ENCODE measurements at places on chromosomes 4 and X.
A peak's percentile ranks its signal among the peaks of the same experiment; 100 is the strongest.

DNA sequence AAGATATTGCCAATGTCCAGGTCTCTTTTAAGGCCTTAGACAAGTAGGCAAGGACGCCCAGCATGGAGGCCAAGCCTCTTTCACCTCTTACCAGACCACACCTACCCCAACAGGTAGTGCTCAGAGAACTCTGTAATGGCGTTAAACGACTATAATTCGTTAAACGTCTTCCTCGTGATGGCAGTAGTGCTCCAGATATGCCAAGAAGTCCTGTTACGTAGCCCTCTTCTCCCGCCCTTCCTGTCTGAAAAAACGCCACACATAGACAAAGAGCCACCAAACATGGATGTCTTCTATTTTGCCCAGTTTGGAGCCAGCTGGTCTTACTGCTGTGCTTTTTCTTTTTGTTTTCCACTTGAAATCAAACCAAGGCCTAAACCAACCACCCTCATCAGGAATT is 190.7 kb downstream of the OR13H1 start:
- DNase-seq = no peak

DNA sequence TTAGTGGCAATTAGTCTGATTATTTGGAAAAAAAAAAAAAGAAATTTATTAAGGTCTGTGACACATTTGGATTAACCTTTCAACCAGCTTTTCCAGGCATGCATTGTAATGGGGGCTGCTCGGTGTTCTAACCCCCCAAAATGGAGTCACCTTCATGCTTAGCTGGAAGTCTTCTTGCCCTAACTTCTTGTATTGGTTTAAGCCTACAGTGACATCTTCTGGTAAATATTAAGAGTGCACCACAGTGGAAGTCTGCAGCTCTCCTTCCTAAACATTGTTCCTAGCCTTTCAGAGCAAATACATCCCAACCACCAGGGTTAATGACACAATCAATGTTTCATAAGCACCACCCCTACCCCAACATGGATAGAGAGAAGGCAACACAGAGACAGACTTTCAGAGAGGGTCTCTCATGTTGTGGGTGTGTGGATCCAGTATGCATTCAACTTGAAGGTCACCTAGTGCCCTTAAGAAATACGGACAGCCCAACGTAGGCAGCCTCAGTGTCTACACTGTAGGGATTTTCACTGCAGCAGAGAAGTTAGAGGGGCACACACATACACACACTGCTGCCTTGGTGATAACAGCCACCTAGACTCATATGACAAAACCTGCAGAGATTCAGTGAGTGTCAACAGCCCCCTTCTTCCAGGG is 142.9 kb upstream of the MBNL3 start:
- DNase-seq = no peak

DNA sequence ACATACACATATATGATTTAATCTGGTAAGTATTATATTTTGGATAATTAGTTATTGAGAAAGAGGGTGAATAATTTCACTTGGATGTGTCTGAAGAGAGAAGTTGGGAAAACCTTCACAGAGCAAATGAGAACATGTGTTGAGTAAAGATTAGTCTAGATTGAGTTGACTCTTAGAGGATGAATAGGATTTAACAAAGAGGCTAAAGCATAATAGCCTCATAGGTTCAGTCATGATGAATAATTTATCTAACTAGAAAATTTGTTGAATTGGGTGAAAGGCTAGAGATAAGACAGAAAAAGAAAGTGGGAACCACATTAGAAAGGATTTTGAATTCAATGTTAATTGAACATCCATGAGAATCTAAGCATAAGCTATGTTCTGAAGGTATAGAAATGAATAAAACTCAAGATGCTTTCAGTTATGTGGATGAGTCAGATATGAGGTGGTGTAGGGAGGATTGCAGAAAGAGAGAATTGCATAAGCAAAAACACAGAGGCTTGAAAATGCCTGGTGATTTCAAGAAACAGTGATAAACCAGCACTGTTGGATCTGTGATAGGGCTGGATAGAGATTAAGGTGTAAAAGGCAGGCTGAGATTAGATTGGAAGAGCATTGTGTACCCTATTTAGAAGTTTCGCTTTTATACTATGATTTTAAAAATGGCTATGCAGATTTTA is 207.6 kb upstream of the NR3C2 start:
- DNase-seq = no peak

DNA sequence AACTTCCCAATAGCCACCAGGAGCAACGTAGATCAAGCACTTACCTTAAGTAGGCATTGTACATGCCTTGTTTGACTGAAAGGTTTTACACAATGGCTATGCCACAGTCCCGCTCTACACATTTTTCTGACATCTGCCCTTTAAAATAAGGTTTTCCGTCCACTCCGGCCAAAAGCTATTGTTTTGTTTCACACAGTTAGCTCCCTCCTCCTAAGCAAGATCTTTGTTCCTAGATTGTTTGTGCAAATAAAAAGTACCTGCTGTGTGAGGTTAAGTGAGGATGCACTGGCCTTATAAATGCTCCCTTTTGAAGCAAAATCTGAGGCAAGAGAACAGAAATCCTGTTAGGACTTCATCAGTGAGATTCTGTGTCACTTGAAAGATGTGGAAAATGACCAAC is 11.8 kb downstream of the SCD5 start:
- no peak for DNase-seq

GRCh38 chr4:61520166-61520565 is 320.0 kb downstream of the ADGRL3 start:
- no peak for DNase-seq

DNA sequence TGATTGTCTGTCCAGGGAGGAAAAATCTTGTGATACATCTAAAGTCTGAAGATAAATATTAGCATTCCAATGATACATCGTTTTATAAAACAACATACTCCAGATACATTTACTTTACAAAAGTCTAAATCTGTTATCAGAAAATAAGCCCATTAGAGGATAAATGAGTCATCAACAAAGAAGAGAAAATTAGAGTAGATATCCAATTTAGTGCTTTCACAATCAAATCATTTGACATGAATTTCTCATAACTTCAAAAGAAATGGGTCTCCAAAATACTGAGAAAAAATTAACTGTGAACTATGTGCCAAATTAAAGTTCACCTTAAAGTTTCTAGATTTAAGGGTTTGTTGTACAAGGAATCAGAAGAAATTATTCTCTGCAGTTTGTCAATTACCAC is 213.8 kb downstream of the ANK2 start:
- no peak for DNase-seq

- DNase-seq = no peak
Observed at GRCh38 chr4:99617374-99617773, 40.3 kb downstream of the C4orf54 start.

DNA sequence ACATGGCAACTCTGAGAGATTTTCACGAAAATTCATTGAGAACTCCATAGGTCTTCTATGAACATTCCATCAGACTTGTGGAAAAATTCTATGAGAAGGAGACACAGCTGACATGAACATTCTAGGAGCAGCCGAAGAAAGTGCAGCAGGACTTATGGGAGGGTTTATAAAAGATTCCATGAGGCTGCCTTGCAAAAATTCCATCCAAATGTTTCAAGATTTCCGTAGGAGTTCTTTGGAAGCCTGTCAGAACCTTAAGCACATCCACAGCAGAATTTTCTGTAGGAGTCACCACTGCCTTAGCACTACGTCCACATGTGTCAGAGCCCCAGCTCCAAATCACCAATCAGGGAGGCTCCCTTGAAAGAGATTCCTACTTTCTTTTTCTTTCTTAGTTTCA is 67.0 kb upstream of the MSX1 start:
- DNase-seq = no peak

GRCh38 chr4:108139089-108139488 is 29.6 kb downstream of the LEF1 start:
- DNase-seq = no peak

GRCh38 chr4:1200425-1201035 is 28.1 kb upstream of the SPON2 start:
- DNase-seq = no peak

DNA sequence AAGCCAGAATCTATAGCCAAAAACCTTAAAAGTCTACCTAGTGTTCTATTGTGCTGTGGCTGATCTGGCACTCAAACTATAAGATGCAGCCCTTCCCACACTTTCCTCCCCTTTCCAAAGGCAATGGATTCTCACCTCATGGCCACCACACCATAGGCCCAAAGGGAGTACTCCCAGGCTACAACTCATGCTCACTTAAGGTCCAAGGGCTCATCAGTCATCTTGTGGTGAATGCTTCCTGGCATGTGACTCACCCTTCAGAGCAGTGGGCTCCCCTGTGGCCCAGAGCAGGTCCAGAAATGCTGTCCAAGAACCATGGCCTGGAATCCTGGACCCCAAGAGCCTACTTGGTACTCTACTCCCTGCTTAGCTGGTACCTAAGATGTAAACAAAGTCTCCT is 181.0 kb downstream of the CHRDL1 start:
- no peak for DNase-seq

DNA sequence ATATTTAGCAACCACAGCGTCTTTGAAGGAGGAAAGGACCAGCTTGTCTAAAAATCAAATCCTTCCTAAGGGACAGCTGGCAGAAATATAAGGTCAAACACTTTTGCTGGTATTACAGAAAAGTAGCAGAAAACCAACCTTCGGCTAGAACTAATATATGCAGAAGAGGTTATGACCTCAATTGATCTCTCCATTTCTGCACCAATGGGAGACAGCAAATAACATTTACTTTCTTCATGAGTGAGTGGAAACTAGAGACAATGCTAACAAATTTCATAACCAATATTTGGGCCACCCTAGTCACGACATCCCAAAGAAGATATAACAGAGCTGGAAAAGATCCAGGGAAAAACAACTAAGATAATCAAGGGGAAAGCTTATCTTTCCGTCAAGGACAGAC is 247.0 kb upstream of the FTHL17 start:
- DNase-seq = no peak

GRCh38 chr4:156870131-156870530 is 101.5 kb downstream of the PDGFC start:
- DNase-seq = no peak

GRCh38 chrX:20906571-20906970 is 467.6 kb upstream of the CNKSR2 start:
- DNase-seq = no peak

- DNase-seq = no peak
Observed at GRCh38 chrX:111244235-111244750, 26.0 kb downstream of the CAPN6 start.

GRCh38 chrX:47218920-47219815 is 687 bp downstream of the CDK16 start:
- peak; percentile 11 for DNase-seq

GRCh38 chrX:136954930-136955329 is 74.4 kb upstream of the RBMX start:
- DNase-seq = no peak

GRCh38 chr4:6988016-6988715 is 55.0 kb upstream of the TADA2B start:
- DNase-seq = no peak

DNA sequence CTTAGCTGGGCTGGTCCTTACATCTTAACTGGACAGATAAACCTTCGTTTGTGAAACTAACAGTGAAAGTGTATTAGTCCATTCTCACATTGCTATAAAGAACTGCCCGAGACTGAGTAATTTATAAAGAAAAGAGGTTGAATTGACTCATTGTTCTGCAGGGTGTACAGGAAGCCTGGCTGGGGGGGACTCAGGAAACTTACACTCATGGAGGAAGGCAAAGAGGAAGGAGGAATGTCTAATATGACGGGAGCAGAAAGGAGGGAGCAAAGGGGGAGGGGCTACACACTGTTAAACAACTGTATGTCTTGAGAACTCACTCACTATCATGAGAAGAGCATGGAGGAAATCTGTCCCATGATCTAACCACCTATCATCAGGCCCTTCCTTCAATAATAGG is 1566.5 kb upstream of the PCDH7 start:
- DNase-seq = no peak

DNA sequence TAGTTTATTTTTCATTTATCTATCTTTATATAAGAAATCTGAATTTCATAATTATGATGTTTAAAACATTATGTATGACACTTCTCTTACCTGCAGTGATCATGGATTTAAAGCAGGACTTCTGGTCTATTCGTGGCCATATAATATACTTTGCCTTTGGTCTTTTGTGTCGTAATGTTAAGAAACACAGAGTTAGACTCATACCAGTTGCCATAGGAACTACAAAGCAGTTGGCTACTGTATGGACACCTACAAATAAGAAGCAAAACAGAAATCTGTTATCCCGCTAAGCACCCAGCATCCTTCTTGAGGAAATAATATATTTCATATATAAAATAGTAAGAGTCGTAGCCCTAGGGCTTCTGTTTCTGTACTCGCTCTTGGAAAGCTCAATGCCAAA is 4.3 kb downstream of the SEPSECS start:
- no peak for DNase-seq

DNA sequence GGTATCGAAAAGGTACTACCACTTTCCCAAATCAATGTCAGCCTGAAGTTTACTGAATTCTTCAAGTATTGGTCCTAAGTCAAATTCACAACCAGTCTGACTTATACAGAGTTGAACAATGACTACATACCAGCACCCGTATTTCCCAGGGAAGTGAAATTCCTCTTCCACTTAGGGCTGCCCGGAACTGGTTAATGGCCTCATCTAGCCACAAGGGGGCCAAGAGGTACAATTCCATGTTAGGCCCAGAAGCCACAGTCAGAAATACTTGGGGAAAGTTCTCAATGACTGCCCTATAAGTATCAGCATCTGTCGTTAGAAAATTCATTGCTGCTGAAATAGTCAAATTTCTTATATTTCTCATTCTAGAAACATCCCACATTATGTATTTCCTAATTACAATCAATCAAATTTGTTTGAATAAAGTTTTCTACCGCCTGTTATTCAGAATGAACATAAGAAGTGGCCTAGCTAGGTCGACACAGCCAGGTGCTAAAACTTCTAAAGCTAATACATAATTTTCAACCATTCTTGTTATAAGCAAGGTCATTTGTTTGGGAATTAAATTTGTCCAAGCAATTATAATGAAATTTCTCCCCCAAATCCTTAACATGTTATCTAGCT is 5.6 kb upstream of the PCDH7 start:
- no peak for DNase-seq

DNA sequence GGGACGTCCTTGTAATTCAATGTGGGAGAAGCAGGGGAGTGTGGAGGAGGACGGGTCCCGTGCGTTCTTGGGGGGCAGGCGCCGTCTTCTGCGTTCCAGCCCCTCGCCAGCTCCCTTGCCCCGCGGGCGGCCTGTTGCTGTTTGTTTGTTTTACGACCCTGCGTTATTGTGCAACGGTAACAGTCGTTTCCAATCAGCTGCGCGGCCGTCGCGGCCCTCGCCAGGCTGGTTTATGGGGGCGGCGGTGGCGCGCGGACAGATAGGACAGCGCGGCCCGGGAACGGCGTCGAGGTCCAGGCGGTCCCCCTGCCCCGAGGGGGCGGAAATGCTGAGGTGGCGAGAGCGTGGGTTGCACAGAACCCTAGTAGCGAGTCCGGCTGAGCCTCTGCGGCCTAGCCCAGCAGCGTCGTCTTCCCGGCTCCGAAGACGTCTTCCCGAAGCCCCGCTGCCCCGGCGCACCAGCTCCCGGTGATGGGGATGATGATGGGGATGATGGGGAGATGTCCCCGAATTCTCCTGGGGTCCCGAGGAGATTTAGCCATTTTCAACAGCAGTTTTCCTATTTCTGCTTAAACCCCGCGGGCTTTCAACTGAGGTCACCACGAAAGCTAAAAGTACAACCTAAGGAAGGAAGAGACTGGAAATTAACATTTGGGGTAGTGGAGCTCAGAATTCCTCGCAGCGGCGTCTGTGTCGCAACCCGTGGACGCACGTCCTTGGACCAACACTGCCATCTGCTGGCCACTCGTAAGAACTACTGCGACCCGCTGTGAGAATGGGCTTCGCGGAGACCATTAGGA is 4.8 kb downstream of the PDGFRA start:
- peak; percentile 50 for DNase-seq

- DNase-seq = peak; percentile 11
Observed at GRCh38 chr4:68249434-68249833, 3.9 kb upstream of the TMPRSS11B start.
